ENCODE measurements at places on chromosomes 1 and 21. TPM values are rescaled to one million over a fixed set of nuclear protein-coding genes. Genes with fewer than 3 reads are reported as not detected.

GRCh38 chr1:218812360-218812759 lies 361.3 kb upstream of the LYPLAL1 start:
- DNase-seq: no peak

The BEST4 gene
- 0.10 TPM for total RNA-seq

GRCh38 chr1:41980827-41981653 lies 62.3 kb upstream of the HIVEP3 start:
- no peak for DNase-seq

DNA sequence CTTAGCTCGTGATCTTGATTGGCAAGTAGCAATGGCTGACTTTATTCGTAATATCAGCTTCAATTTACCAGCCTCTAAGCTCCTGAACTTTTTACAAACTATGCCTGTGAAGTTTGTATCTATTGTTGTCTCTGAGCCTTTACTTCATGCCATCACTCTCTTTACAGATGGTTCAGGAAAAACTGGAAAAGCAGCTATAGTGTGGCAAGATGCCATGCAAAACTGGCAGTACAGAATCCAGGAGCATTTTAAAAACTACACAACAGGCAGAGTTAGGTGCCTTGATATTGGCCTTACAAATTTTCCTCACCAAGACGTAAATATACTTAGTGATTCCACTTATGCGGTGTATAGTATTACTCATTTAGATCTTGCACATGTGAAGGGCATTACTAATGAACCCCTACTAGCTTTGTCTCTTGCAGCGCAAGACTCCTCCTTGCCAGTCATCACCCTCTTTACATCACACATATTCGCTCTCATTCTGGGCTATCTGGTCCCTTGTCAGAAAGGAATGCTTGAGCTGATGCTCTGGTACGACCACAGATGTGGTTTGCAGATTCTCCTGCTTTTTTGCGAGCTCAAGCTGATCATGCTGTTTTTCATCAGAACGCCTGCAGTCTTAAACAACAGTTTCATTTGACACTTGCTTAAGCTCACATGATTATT lies 36.3 kb downstream of the CLCA1 start:
- peak; percentile 59 for DNase-seq
